ENCODE measurements at places on chromosomes 5 and 9.

DNA sequence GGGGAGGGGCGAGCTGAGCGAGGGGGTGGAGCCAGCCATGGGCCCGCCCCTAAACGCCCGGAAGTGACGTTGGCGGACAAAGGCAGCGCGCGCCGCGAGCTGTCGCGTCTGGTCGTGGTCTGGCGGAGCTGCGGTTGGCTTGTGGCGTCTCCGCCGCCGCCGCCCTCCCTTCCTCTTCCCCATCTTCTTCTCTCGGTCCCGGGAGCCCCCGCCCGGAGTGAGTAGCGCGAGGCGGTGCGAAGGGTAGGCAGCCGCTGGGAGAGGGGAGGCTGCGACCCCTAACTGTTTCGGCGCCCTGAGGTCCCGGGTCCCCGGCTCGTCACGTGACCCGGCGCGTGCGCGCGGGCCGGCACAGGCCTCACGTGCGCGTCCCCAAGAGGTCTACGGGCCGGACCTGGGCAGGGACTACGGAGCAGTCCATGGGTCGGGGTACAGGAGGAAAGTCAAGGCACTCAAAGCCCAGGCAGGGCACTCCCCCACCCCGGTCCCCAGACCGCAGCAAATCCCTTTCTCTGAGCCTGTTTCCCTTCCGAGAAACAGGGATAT lies at the start of gene NTMT1:
NTMT1 (plus strand) TSS at position 85 of the 546 bp plus-strand sequence. CDS start 6,541 bp downstream, outside the sequence.
- DNase-seq, result peak; percentile 83

- no peak for DNase-seq
Observed at GRCh38 chr9:127541865-127542264, 70.2 kb upstream of the STXBP1 start.

- peak; percentile 52 for DNase-seq
Observed at GRCh38 chr5:55226934-55227663, at the start of gene MCIDAS. MCIDAS (minus strand) TSS chr5:55227315; CDS start chr5:55227138, 177 bp downstream.

- peak; percentile 0 for DNase-seq
Observed at GRCh38 chr5:32193591-32193990, 19.5 kb upstream of the GOLPH3 start.

DNA sequence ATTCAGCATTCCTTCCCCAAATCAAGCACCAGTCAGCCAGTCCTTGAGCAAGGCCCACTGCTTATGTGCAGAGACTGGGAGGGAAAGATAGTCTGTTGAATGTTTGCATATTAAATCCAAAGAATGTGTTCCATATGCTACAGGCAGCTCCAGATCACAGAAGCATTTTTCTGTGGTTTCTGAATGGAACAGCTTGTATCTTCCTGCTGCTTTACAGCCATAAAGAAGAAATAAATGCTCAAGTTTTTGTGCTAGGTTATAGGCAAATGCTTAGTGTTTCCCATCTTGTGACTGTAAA lies 310.3 kb downstream of the TRIM36 start:
- no peak for DNase-seq

- DNase-seq, result no peak
Observed at GRCh38 chr9:77916820-77917219, 114.8 kb downstream of the GNAQ start.

GRCh38 chr9:127222388-127223095 lies 42.0 kb upstream of the GARNL3 start:
- no peak for DNase-seq

- no peak for DNase-seq
Observed at GRCh38 chr9:108417726-108418125, 438.1 kb downstream of the ACTL7B start.

GRCh38 chr9:134287591-134288491 lies 38.4 kb upstream of the RXRA start:
- DNase-seq, result no peak

GRCh38 chr5:93359960-93360305 lies 221.1 kb downstream of the NR2F1-AS1 start:
- DNase-seq, result no peak

Data from stimulated activated CD4-positive, alpha-beta T cell treated with anti-CD3 and anti-CD28 coated beads, Interleukin-2, amount 100 ng/mL, for 4 hours (primary cell).